Stromal cell of bone marrow (primary cell): ENCODE measurements at places on chromosomes 13 and 19.

DNA sequence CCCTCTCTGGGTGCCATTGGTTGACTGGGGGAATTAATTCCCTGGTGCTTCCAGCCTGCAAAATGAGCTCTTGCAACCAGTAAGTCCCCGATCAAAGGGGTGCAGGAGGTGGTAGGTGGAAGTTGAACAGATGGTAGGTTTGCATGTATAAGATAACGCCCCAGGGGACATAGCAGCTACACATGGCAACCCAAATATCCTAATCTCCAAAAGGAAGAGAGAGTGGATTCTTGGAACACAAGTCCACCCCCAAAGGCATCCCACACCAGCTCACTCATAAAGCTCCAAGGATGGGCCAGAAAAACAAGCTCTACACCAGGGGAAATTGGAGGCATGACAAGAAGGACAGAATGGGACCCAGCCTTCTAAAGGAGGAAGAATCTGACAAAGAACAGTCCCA is 4.8 kb downstream of the CD209 start:
- DNase-seq = no peak

DNA sequence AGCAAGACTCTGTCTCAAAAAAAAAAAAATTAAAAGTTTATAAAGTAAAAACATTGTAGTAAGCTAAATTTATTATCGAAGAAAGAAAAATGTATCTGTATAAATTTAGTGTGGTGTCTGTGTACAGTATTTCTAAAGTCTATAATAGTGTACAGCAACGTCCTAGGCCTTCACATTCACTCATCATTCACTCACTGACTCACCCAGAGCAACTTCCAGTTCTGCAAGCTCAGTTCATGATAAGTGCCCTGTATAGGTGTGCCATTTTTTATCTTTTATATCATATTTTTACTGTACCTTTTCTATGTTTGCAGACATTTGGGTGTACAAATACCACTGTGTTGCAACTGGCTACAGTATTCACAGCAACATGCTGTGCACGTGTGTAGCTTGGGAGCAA is 118.1 kb downstream of the TNFRSF19 start:
- no peak for DNase-seq

DNA sequence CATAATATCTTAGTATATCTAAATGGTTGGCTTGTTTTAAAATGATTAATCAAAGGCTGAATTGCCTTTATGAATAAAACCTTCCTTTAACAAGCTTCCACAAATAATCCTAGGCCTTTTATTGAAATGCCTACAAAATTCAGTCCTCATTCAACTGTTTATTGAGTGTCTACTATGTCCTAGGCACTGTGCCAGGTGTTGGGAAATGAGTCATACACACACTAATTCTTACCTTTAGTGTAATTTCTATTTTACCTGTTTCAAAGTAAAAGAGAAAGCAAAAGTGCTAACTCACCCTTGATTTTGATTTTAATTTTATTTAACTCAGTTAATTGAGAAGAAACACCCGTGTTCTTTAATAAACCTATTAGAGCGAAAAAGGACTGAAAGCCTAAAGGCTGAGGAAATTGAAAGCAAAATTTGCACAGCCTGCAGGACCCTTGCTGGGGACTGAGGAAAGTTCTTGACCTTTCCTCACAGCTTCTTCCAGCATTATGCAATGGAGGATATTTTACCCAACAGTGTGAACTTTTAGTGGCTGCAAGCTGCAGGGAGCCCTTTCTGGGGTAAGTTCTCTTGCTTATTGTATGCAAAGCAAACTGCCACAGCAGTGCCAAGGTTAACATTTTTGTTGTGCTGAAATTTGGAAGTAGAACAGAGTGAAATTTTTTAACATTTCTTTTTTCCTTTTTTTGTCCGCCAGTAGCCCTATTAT is 83.1 kb downstream of the B3GLCT start:
- no peak for DNase-seq

- no peak for DNase-seq
Observed at GRCh38 chr13:97423300-97424045, 10.5 kb upstream of the RAP2A start.

DNA sequence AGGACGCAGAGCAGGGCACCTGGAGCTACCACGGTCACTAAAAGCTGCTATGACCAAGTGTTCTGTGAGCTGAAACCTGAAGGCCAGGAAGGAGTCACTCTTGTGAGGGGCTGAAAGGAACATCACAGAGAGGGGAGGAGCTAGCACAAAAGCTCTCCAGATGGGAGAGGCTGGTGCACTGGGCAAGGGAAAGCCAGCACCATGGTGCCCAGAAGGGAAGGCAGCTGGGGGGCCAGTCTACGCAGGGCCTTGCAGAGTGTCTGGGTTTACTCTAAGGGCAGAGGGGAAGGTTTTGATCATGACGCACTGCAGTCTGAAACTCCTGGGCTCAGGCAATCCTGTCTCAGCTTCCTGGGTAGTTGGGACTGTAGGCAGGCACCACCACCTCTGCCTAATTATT is 4.1 kb upstream of the ZNF580 start:
- no peak for DNase-seq

DNA sequence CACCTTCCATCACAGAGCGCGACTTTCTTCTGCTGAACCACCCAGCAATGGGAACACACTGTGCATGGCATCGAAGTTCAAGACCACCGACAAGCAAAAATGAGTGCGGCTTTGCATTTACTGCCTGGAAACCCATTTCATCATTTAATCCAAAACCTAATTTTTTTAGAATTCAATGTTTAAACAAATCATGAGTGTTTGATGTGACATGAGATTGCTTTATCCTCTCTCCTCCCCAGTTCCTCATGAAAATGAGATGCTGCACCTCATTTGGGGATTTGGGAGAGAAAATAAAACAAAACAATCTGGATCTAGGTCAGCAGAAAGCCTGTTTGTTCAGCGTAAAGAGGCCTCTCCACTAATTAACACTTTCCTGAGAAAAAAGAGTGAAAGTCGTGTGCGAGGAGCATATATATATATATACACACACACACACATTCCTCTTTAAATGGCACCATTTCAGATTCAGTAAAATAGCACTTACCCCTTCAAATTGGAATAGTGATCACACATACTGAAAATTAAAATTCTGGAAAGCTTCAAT is 126.2 kb downstream of the DCT start:
- no peak for DNase-seq

DNA sequence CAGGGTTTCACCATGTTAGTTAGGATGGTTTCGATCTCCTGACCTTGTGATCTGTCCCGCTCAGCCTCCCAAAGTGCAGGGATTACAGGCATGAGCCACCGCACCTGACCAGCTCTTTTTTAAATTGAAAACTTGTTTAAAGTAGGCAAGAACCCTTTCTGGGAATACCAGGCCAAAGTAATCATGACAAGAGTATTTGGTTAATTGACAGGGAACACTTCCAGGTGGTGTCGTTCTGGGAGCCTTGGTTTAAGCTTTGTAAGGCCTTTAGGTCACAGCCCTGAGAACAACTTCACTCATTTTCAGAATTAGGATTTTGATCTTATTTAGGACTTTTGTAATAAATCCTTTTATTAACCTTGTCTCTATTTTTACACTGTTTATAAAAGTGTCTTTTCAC is 115.2 kb downstream of the LMO7 start:
- DNase-seq = no peak

DNA sequence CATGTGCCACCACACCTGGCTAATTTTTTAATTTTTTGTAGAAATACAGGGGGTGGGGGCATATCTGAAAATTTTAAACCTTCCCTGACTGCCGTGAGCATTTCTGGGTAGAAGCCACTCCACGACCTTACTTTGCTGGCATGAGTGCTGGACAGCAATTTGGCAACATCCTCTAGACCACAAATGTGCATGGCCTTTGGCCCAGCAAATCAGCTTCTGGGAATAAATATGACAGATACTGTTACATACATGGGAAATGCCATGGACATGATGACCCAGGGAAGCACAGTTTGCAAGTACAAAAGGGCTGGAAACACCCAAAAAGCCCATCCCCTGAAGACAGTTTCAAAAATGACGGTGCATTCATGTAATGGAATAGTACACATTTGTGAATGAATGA is 3.2 kb upstream of the PVR start:
- peak; percentile 42 for DNase-seq

GRCh38 chr13:100625447-100625846 is 36.9 kb upstream of the GGACT start:
- no peak for DNase-seq

DNA sequence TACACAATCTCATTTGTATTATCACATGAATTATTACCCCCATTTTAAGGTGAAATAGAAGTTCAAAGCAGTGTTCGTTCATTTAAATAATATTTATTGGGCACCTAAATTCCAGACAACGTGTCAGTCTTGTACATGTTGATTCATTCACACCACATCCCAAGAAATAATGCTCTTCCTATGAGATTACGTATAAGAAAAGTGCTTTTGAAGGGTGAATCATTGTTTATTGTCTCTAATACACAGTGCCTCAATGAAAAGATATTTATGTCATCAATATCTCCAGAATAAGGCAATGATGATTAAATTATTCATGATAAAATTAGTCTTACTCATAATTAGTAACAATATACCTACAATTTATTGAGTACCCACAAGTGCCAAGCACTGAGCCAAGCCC is 35.6 kb downstream of the CLDN10 start:
- DNase-seq = no peak

DNA sequence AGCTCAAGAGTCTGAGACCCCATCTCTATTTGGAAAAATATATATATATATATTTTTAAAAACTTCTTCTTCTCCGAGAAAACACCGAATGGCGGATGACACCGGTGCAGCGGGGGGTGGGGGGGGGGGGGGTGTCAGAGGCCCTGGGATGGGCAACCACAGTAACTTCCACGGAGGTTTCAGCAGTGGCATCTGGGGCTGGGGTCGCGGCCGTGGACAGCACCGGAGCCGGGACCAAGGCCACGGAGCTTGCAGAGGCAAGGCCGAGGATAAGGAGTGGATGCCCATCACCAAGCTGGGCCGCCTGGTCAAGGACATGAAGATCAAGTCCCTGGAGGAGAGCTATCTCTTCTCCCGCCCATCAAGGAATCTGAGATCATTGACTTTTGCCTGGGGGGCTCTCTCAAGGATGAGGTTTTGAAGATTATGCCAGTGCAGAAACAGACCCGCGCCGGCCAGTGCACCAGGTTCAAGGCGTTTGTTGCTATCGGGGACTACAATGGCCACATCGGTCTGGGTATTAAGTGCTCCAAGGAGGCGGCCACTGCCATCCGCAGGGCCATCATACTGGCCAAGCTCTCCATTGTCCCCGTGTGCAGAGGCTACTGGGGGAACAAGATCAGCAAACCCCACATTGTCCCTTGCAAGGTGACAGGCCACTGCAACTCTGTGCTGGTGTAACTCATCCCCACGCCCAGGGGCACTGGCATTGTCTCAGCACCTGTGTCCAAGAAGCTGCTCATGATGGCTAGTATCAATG is 59.0 kb downstream of the EPS15L1 start:
- DNase-seq = no peak

- DNase-seq = no peak
Observed at GRCh38 chr13:58883405-58883804, 1251.9 kb downstream of the PCDH17 start.

- DNase-seq = peak; percentile 9
Observed at GRCh38 chr19:42965176-42965575, 28.2 kb upstream of the PSG7 start.

DNA sequence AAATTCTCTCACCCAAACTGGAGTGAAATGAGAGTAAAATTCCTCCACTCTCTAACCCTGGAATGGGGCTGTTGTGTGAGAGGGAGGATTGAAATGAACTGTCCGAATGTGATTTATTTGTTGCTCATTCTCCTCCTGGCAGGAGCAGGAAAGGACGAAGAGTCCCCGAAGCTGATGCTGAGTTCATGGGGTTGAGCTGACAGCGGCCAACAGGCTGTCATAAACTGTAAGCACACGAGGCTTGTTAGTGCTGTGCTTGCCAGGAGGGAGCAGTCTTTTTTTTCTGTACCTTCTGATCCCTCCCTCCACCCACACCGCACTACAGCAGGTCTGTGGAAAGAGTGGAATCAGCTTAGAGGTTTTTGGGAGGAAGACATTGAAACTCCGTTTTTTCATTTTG is 33.1 kb upstream of the ZNF331 start:
- no peak for DNase-seq

GRCh38 chr13:48731957-48732569 is 78.3 kb downstream of the CYSLTR2 start:
- DNase-seq = no peak

DNA sequence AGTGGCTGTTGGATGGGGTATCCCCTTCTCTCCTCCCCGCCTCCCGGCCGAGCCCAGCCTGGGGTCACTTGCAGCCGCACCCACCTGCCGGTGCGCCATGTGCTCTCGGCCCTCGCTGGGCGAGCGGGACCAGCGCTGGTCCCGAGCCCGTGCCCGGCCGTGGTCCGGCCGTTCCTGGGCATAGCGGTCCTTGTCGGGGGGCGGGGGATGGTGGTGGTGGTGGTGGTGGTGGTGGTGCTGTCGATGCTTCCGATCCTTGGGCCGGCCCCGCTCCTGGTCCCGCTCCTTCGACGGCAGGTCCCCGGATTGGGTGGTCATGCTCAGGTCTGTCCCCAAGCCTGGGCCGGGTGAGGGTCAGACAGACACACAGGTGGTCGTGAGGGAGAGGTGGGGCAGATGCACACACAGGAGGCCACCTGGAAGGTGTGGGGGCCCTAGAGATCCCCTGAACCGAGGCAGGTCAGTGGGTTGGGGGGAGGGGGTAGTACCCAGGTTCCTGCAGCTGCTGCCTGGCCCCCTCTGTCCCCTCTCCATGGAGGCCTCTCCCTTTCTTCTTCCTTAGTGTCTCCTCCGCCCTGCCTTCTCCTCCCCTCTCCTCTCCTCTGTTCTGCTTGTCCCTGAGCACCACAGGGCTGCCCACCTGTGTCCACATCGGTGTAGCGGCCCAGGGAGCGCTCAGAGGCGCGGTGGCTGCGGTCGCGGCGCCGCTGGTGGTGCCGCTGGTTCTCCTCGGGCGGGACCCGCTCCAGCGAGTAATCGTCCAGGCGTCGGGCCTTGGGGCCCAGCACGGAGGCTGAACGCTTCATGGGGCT is 58.7 kb downstream of the IER2 start:
- DNase-seq = no peak

DNA sequence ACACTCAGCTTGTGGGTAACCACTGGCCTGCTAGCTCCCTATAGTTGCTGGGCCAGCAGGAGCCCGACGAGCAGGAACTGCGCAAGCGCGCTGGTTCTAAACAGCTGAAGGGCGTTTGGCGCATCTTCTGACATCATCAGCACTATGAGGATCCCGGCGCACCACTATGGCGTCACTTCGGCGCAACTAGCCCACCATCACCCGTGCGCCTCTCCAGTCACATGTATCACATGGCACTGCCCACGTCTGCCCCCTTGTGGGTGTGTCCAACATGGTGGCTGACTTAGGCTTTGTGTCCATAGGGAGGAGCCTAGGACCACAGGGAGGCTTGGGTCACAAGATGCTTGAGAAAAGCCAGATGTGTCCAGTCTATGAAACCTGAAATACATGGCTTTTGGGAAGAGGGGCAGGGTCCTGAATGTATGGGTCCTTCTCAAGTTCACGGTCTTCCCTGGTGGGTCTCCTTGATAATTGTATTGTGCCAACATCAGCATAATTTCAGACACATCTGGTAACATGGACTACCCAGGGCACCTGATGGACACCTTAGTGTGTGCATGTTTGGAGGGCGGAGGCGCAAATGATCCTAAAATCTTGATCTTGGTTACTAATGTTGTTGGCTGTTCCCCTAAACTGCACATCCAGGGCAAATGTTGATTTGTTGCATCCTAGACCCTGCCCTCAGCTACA is 18.0 kb downstream of the KLK4 start:
- DNase-seq = no peak
